ENCODE measurements at places on chromosomes 12 and 14. TPM values are rescaled to one million over a fixed set of nuclear protein-coding genes. Genes with fewer than 3 reads are reported as not detected.

PAPLN gene
- total RNA-seq, result 4.1 TPM

GPR68 gene
- total RNA-seq, result under 0.01 TPM

LRRC74A gene
- total RNA-seq, result not detected

SPX gene
- 1.8 TPM for total RNA-seq

CATSPERB gene
- not detected for total RNA-seq

ACOT6 gene
- total RNA-seq, result not detected

FGF23 gene
- total RNA-seq, result not detected

TAS2R14 gene
- 5.5 TPM for total RNA-seq

LRIG3 gene
- 35.6 TPM for total RNA-seq

SLC6A12 gene
- total RNA-seq, result 2.2 TPM

RPS6KA5 gene
- 7.7 TPM for total RNA-seq

RNASE3 gene
- total RNA-seq, result not detected

SPPL3 gene
- 7.9 TPM for total RNA-seq

INHBC gene
- under 0.01 TPM for total RNA-seq

TMEM119 gene
- not detected for total RNA-seq

SLCO1B1 gene
- not detected for total RNA-seq

LRTM2 gene
- total RNA-seq, result not detected

NEUROD4 gene
- not detected for total RNA-seq

TCTN2 gene
- 34.8 TPM for total RNA-seq

BEST3 gene
- total RNA-seq, result not detected

RNASE12 gene
- total RNA-seq, result not detected

POTEM gene
- total RNA-seq, result not detected

KRT83 gene
- total RNA-seq, result not detected

TMCC3 gene
- total RNA-seq, result 17.9 TPM

DNAH10 gene
- 9.7 TPM for total RNA-seq

DENR gene
- 26.2 TPM for total RNA-seq

HHIPL1 gene
- 1.3 TPM for total RNA-seq

OASL gene
- total RNA-seq, result 70.9 TPM

MANSC1 gene
- total RNA-seq, result 4.1 TPM

PLA2G1B gene
- total RNA-seq, result not detected

EXOC3L4 gene
- not detected for total RNA-seq

TCL1A gene
- not detected for total RNA-seq

LRRC10 gene
- total RNA-seq, result not detected

YBX3 gene
- total RNA-seq, result 120 TPM

GNB3 gene
- total RNA-seq, result 0.36 TPM

TRMT5 gene
- total RNA-seq, result 13.4 TPM

WNT1 gene
- total RNA-seq, result not detected

CCDC175 gene
- total RNA-seq, result not detected

IKZF4 gene
- 2.2 TPM for total RNA-seq

RASAL1 gene
- total RNA-seq, result not detected

EEA1 gene
- 10.7 TPM for total RNA-seq

IRF2BPL gene
- 31.6 TPM for total RNA-seq

GRIP1 gene
- 2.9 TPM for total RNA-seq

CLEC12A gene
- total RNA-seq, result not detected

INHBE gene
- not detected for total RNA-seq

TMEM253 gene
- total RNA-seq, result not detected

B4GALNT3 gene
- total RNA-seq, result 2.2 TPM

CFAP54 gene
- 0.33 TPM for total RNA-seq

GABARAPL1 gene
- 25.0 TPM for total RNA-seq
